ENCODE measurements at places on chromosomes 4 and X.

DNA sequence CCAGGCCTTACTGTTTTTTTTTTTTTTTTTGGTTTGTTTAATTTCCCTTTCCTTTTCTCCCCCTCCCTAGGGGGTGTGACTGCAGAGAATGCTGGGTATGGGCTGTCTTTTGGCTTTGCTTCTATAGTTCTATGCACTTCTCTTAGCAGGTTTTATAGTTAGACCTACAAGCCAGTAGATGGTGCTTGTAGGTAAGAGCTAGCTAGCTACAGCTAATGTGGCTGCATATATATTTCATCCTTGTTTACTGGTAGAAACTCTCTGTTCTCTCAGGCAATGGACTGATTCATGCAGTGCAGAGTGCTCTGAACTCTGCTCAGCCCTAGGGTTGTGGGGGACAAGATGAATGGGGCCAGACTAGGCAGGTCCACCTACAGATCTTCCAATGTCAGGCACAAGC, 246.4 kb downstream of the SH2D1A start:
- no peak for DNase-seq

DNA sequence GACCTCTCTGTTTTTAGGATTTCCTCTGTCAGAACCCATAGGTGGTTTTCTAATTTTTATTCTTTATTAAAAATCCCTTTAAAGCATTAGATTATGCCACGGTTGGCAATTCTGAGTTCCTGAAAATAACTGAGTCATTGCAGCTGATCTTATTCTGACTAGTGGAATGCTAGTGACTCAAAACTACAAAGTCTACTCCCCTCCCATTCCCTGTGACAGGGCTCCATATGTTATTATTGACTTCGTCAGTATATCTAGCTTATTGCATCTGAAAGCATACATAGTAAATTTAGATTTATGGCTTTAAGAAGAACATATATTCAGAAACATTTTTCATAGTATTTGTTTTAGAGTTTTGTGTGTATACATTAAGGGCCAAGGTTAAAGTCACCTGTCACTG, 38.5 kb downstream of the HERC3 start:
- DNase-seq, result no peak

DNA sequence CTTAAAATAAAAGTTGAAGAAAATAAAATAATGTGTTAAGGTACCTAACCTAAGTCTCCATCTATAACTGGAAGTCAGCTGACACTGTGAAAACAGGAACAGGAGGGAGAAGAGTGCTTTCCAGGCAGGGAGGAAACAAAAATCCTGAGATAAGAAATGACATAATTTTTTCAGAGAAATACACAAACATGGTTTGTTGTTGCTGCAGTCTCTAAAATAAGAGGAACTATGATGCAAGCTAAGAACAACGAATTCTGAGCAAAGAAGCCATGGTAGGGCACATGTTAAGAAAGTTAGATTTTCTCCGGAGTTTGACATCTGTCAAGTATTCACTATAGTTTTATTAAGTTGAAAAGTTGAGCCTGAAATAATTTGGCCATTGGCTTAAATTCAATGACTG, 26.9 kb downstream of the PAPSS1 start:
- DNase-seq, result no peak

DNA sequence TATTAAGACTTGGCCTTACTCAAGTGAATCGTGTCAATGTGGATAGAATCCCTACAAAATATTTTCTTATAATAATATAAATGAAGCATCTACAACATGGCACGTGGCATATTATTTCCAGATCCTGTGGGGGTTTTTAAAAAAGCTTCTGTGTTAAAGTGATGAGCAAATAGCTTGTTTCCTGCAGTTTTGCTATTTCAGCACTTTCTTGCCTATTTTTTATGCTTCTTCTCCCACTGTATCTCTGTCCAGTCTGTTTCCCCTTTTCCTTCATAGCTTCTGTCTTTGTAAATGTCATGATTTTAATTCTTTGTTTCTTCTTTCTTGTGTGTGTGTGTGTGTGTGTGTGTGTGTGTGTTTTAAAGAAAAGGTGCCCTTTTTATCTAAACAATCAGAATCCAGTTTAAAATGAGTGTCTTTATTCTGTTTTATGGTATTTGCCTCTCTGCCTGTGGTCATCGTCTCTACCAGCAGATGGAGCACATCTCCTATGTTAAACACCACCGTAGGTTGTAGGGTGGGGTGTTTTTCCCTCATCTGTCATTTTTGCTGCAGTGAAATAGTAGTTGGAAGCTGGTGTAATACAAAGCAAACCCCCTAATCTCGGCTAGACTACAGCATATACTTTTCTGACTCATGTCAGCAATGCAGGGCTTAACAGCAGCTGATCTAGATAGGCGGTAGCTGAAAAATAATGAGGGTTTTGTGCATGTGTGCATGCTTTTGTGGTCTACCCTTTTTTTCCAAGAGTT, 33.1 kb downstream of the FTHL17 start:
- peak; percentile 24 for DNase-seq

DNA sequence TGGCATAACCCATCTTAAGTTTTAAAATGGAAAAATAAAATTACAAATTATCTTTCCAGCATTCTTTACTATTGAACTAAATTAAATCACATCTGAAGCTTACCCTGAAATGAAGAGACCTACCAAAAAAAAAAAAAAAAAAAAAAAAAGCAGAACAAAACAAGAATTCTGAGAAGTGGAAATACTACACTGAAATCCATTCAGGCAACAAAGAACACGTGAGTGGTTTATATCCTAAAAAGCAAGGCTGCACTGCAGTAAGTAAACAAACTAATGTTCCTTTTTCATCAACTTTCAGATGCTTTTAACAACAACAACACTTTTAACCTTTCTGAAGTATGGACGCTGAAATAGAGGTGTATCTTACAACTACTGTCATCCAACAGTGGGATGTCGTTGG, 7.5 kb downstream of the FRYL start:
- DNase-seq, result no peak

DNA sequence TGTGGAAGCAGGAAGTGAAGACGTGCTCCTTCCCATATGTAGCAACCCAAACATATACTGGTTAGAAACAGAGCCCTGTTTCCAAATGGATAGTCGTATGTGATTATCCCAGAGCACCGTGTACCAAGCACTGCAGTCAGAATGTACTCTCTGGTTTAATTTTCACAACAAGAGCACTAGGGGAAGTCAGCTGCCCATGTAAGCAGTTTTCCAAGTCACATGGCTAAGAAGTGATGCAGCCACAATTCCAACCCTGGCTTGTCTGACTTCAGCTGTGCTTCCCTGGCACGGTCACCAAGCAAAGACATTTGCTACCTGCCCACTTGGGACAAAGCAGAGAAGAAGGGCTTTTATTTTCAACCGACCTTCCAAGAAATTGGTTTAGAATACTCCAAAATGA, 28.2 kb upstream of the CEP135 start:
- no peak for DNase-seq

GRCh38 chrX:115112411-115112810, 76.8 kb upstream of the RBMXL3 start:
- no peak for DNase-seq

- no peak for DNase-seq
Observed at GRCh38 chr4:151013944-151014343, 1.1 kb downstream of the LRBA start.
